Smooth muscle cell of the brain vasculature (primary cell): ENCODE measurements at places on chromosomes 7 and 10.

DNA sequence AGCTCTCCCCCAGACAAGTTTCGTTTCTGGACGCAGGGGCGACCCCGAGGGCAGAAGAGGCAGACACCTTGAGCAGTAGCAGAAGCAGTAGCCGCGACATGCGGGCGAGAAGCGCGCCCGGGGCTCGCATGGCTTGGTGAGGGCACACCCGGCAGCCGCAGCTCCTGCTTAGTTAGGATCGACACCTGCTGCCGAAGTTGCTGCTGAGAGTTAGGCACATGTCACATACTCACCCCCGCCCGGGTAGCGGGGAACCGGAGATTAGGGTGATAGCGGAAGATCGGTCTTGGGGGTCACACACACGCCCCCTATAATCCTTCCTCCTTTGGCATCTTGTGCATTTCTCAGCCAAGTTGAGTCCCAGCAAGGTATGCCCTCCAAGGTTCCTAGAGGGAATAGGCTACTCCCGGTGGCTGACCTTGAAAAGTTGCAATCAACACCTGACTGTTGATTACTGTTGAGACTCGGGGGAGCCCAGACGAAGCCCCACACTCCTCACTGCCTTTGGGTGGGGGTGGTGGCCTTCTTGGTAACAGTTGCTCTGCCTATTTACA is 668 bp downstream of the GPR37 start:
- no peak for DNase-seq

DNA sequence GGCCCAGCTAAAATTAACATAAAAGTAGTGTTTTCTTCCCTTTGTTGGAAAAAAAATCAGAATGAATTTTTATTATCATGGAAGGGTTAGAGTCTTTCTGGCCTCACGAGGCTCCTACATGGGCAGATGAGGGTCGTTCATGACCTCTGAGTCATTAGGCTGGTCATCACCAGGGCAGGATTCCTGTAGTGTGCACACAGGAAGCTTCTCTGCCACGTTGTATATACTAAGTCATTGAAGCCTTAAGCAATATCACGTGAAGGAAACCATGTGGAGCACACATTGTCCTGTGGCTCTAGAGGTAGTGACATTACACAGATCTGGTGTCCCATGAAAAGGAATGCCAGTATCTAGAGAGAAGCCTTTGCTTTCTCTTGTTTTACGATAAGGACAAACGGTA is 84.7 kb upstream of the C1QL3 start:
- no peak for DNase-seq

GRCh38 chr7:12244129-12244528 is 33.0 kb downstream of the TMEM106B start:
- DNase-seq: no peak

DNA sequence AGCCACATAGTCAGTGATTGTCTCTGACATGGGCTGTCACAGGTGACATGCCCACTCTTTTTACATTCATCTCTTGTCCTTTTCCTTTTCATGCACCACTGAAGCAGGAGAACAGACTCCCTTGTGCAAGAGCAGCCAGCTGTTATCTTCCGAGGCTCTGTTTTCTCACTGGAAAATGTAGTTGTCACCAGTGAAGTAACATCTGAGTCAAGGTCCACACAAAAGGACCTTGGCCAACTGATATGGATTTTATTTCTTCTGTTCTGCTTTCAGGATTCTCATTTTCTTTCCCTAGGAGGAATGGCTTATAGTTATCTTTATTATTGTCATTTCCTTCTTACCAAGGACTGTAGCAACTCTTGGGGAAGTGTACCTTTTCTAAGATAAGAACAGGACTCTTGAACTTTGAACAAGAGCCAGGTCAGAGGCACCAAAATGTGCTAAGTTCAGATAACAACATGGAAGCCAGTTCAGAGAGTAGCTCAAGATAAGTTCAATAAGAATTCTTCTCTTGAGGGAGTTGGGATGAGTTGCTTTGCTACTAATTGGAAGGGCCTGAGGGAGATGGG is 22.7 kb downstream of the AVPI1 start:
- DNase-seq: no peak

- DNase-seq: no peak
Observed at GRCh38 chr7:149561072-149561471, 63.5 kb upstream of the ZNF746 start.

DNA sequence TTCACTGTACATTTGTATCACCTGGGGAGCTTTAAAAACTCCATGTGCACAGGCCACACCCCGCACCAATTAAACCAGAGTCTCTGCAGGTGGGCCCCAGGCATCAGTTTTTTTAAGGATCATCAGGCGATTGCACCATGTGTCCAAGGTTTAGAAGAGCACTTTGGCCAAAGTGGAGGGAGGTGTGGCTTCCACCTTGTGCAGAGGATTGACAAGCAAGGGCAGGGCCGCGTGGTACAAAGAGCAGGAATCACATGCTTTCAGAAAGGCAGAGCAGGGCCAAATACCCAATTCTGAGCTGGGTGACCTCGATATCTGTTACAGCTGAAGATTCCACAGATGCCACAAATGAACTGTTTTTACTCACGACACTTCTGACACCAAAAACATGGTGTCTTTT is 52.4 kb downstream of the NOC3L start:
- no peak for DNase-seq
